Left lung (tissue), 14 donors: ENCODE measurements at places on chromosomes 5 and 9.

- DNase-seq: no peak
- H3K36me3 ChIP-seq: no peaks in the 10 kb centered on the region
- H3K4me3 ChIP-seq: no peak overlapping the region
- peak overlapping the region; percentile 8 for H3K27ac ChIP-seq
Observed at GRCh38 chr5:142726188-142726731, 40.4 kb upstream of the FGF1 start.

GRCh38 chr5:132473019-132473531 is 17.5 kb downstream of the IRF1 start:
- no peaks in the 10 kb centered on the region for H3K27me3 ChIP-seq
- no peak overlapping the region for H3K4me3 ChIP-seq
- H3K36me3 ChIP-seq: peaks cover 5% of the 10 kb centered on the region

- H3K4me3 ChIP-seq: no peak overlapping the region
- no peaks in the 10 kb centered on the region for H3K36me3 ChIP-seq
- H3K27ac ChIP-seq: no peak overlapping the region
Observed at GRCh38 chr9:85414390-85414789, 327.4 kb downstream of the AGTPBP1 start.

DNA sequence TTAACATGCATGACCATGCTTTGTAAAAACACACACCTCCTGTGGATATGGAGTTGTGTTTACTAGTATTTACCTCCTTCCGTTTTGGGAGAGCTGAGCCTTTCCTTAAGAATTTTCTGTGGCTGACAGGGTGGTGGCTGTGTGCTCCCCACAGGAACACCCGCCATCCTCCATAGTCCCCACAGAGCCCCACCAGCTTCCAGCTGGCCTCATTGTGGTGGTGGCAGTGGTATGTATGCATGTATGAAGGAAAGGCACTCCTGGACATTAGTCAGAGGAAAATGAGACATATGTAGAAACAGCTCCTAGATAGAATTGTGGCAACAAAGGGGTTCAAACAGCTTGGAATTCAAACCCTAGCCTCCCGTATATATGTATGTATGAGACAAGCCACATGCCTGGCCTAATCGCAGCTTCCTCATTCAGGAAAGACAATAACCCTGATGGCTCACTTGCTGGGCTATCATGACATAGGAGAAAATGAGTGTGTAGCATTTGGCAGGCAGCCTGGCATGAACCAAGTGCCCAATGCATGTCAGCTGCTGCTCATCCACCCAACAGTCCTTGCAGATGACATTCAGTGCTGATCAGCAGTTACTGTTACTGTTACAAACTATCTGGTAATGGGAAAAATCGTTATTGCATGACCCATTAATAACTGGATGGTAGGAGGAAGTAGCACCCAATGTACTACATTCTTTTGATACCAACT is 459.7 kb downstream of the EBF1 start:
- H3K4me3 ChIP-seq: no peak overlapping the region
- H3K27me3 ChIP-seq: no peaks in the 10 kb centered on the region
- no peaks in the 10 kb centered on the region for H3K4me1 ChIP-seq
- no peak overlapping the region for H3K27ac ChIP-seq

DNA sequence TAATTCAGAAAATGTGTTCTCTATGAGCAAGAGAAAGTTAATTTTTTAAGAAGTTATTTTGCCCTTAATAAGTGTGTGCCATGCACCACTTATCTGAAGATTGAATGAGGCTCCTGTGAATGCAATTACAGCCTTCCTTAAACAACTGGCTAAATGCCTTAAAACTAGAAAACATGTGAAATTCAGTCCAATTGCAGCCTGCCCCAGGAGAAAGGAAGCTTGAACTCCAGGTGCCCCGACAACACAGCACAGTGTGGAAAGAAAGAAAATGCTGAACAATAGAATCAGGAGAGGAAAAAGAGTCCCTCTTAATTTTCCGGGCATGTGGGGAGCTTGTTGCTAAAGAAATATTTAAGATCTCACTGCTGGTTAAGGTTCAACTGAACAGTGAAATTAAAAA is 8.8 kb downstream of the LHFPL2 start:
- H3K27me3 ChIP-seq: no peaks in the 10 kb centered on the region
- H3K4me1 ChIP-seq: no peaks in the 10 kb centered on the region
- H3K27ac ChIP-seq: no peak overlapping the region
- no peaks in the 10 kb centered on the region for H3K36me3 ChIP-seq

- peak overlapping the region; percentile 9 for H3K27ac ChIP-seq
- DNase-seq: no peak
- no peaks in the 10 kb centered on the region for H3K36me3 ChIP-seq
- peaks cover 10% of the 10 kb centered on the region for H3K4me1 ChIP-seq
- H3K4me3 ChIP-seq: no peak overlapping the region
Observed at GRCh38 chr5:135356522-135357318, 42.3 kb downstream of the MACROH2A1 start.

GRCh38 chr5:59517926-59518585 is 375.5 kb downstream of the PDE4D start:
- peaks cover 3% of the 10 kb centered on the region for H3K4me1 ChIP-seq
- H3K4me3 ChIP-seq: no peak overlapping the region
- DNase-seq: no peak
- H3K27ac ChIP-seq: no peak overlapping the region
- no peaks in the 10 kb centered on the region for H3K27me3 ChIP-seq

DNA sequence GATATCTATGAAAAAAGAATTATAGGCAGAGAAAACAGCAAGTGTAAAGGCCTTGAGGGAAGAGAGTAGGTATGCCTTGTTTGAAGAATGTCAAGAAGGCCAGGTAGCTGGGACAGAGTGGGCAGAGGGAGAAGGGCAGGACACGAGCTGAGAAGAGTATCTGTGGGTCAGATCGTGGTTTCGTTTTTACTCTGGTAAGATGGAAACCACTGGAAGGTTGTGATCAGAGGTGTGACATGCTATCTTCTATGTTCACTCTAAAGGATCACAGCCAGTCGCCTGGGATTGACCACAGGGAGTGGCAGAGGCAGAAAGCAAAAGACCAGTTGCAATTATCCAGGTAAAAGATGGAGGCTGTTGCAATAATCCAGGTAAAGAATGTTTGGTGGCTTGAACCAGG is 12.6 kb upstream of the ARHGAP26 start:
- H3K27me3 ChIP-seq: no peaks in the 10 kb centered on the region
- no peak for DNase-seq
- no peaks in the 10 kb centered on the region for H3K36me3 ChIP-seq
- peaks cover 32% of the 10 kb centered on the region for H3K4me1 ChIP-seq
- H3K27ac ChIP-seq: no peak overlapping the region
- H3K4me3 ChIP-seq: no peak overlapping the region

DNA sequence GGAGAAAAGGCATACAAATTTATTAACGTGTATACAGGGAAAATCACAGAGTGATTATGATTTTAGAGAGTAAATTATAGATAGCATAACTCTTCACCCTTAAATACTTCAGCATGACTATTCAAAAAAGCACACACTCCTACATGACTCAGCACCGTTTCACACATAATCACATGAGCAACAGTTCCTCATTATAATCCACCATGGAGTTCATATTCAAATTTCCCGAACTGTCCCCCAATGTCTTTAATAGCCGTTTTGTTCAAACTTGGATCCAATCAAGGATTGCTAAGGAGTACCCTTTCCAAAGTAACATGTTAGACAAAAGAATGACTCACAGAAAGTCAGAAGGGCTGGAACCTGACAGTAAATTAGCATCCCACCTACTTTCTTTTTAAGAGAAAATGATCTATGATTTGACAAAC is 32.1 kb downstream of the RAPGEF1 start:
- DNase-seq: no peak
- no peaks in the 10 kb centered on the region for H3K36me3 ChIP-seq
- H3K4me3 ChIP-seq: no peak overlapping the region
- H3K27ac ChIP-seq: peak overlapping the region; percentile 37

DNA sequence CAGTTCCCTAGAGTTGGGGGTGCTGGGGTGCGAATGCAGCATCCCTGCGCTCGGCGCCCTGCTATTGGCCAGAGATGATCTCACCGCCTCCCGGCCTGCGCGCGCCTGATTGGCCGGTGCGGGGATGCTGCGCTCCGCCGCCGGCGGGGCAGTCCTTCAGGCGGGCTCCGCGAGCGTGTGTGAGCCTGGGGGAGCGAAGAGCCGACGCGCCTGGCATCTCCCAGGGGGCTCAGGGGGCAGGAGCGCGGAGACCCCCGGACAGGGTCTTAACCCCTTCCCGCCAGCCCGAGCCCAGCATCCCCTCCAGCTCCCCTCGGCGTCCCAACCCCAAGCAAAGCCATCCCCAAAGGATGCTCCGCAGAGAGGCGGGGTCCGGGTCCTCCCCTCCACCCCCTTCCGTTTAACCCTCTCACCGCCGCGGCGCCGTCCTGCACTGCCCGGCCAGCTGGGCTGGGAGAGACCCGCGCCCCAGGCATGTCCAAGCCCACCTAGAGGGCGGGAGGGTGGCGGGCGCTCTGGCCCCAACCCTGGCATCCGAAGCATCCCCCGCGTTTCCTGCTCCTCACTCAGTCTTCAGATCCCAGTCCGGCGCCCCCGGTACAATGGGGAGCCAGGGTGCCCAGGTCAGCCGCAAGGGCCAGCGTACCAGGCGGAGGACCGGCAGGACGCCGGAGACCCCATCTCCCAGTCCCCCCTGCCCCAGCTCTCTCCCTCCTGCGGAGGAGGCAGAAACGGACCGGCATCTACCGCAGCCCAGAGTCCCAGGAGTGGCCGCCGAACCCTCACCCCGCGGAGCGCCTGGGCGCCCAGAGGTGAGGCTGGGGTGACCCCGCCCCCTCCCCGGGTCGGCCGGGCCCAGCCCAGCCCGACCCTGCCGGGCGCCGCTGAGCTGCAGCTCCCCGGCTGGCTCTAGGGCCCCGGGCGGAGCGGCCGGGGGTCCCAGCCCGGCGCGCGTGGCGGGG is 19.3 kb upstream of the TOR2A start:
- H3K27ac ChIP-seq: peak overlapping the region; percentile 28
- H3K36me3 ChIP-seq: no peaks in the 10 kb centered on the region
- no peak overlapping the region for H3K4me3 ChIP-seq
- peaks cover 18% of the 10 kb centered on the region for H3K27me3 ChIP-seq
- DNase-seq: no peak
